ENCODE measurements at places on chromosomes 1 and 21. TPM values are rescaled to one million over a fixed set of nuclear protein-coding genes. Genes with fewer than 3 reads are reported as not detected.

- no peak overlapping the region for H3K27ac ChIP-seq
- peak; percentile 78 for DNase-seq
- H3K4me3 ChIP-seq, result no peak overlapping the region
- H3K36me3 ChIP-seq, result no peaks in the 10 kb centered on the region
- H3K27me3 ChIP-seq, result peaks cover 4% of the 10 kb centered on the region
These were observed 7.7 kb downstream of the PADI1 start for GRCh38 chr1:17212487-17213121.

DNA sequence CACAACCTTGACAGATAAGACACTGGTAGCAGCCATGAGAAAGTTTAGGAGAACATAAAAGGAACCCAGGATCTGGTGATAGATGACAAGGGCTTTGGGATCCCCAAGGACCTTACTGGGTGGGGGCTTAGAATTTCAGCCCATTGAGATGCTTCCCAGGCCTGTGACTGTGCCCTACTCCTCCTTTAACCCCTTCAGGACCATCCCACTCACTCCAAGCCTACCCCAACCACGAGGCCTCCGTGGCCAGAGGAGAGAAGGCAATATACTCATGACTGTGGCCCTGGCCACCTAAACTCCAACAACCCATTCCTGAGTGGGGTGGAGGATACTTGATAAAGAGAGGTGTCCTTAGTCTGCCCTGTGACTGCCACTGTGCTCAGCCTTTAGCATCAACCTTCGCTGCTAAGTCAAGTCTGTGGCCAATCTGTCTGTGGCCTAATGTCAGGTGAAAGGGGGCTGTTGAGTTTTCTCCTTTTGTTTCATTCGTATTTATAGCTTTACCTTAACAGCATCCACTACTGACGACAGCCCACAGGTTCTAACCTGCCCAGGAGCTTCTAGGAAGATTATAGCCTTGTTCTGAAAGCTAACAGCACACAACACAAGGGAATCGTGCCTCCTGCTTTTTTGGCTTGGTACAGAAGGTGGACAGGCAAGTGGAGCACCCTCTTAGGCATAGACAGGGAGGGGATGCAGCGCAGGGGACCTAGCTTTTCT is 16.9 kb upstream of the BCAR3 start:
- H3K36me3 ChIP-seq, result no peaks in the 10 kb centered on the region
- DNase-seq, result no peak
- H3K27me3 ChIP-seq, result peaks cover 2% of the 10 kb centered on the region
- no peak overlapping the region for H3K4me3 ChIP-seq

DNA sequence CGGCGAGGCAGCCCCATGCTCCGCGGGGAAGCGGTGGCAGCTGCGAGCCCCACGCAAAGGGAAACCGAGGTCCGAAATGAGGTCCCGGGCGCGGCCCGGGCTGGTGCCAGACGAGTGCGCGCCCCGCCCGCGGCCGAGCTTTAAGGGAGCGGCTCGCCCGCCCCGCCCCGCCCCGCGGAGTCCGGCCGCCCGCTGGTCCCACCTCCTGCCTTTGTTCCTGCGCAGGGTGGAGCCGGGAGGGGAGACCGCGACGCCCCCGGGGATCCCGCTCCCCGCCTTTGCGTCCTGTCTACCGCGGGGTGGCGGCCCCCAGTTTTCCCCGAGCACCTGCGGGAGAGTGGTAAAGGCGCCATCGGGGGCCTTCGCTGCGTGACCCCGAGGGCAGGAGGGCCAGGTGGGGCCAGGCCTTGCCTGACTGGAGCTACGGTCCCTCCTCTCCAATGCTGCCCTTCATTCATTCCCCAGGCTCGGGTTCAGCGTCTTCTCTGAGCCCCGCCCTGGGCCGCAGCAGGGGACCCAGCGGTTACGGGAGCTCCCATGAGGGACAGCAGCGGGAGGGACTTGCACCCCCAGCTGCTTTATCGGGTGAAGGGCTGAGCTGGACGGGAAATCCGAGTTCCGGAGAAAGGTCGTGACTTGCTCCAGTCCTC is at the start of gene HES2:
Gene HES2 (minus strand): TSS at position 116 of the 650 bp plus-strand sequence. CDS start 99 bp downstream, at position 17.
- H3K4me3 ChIP-seq, result peak within 1 kb of the TSS; percentile 7
- H3K4me1 ChIP-seq, result peaks cover 4% of the 10 kb centered on the region
- H3K36me3 ChIP-seq, result no peaks in the 10 kb centered on the region
- peaks cover 81% of the 10 kb centered on the region for H3K27me3 ChIP-seq
- H3K27ac ChIP-seq, result no peak within 1 kb of the TSS

FH gene
- 84.6 TPM for polyA plus RNA-seq

DNA sequence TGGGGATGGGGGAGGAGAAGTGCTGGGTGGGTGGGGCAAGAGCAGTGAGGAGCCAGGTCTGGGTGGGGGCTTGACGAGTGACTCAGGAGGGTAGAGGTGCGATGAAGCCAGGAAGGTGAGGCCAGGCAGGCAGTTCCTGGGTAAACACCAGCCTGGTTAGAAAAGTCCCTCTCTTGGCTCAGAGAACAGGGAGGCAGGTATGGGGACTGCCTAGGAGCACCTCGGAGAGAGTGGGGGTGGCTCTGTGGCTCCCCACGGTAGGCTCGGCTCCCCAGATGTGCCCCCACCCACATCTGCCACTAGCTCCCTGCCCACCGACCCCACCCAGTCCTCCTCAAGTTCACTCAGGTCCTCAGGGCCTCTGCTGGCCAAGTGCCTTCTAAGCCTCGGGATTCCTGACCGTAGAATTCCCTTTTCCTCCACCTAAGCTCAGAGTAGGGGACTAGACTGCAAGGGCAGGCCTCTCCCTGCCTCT is 1.2 kb downstream of the HSPG2 start:
- no peaks in the 10 kb centered on the region for H3K36me3 ChIP-seq
- no peak for DNase-seq
- H3K4me1 ChIP-seq, result peaks cover 3% of the 10 kb centered on the region
- no peaks in the 10 kb centered on the region for H3K27me3 ChIP-seq
- H3K27ac ChIP-seq, result peak overlapping the region; percentile 81
- H3K4me3 ChIP-seq, result peak overlapping the region; percentile 9

DNA sequence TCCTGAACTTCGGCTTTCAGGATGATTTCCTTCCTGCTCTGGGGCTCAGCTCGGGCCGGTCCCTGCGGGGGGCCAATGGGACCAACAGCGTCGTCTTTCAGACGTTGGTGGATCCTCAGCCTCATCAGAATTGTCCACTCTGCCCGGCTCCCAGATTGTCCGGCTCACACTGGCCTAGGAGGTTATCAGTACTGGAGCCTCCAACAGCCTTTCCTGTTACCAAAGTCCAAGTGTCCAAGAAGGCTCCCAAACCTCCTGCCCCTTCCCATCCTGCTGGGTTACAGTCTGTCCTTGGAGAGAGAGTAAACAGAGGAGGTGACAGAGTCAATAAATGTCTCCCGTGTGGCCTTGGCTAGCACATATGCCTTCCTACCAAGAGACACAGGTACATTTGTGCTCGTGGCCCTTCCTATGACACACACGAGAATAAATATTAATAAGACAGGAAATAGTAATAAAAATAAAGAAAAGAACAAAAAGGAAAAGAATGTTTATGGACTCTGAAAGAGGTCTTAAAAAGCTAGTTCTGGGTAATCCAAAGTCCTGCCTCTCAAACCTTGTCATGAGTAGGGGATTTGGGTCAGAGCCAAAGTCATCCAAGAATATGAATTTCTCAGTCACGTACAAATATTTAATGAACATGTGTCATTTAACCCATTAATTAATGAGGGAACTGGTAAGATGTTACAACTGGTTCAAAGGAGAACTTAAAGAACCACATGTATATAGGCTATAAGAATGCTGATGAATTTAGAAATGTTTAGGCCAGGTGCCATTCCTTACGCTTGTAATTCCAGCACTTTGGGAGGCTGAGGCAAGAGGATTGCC is 80.8 kb upstream of the SLC2A1 start:
- H3K27ac ChIP-seq, result no peak overlapping the region
- H3K36me3 ChIP-seq, result no peaks in the 10 kb centered on the region
- H3K27me3 ChIP-seq, result no peaks in the 10 kb centered on the region
- peaks cover 2% of the 10 kb centered on the region for H3K4me1 ChIP-seq

- H3K4me1 ChIP-seq, result peaks cover 34% of the 10 kb centered on the region
- peak overlapping the region; percentile 44 for H3K4me3 ChIP-seq
- H3K27me3 ChIP-seq, result peaks cover 24% of the 10 kb centered on the region
- peak; percentile 64 for DNase-seq
- no peak overlapping the region for H3K27ac ChIP-seq
These were observed 742 bp downstream of the ARTN start for GRCh38 chr1:43934101-43934985.

LCE6A gene
- not detected for polyA plus RNA-seq

TMPRSS15 gene
- 27.0 TPM for polyA plus RNA-seq

DNA sequence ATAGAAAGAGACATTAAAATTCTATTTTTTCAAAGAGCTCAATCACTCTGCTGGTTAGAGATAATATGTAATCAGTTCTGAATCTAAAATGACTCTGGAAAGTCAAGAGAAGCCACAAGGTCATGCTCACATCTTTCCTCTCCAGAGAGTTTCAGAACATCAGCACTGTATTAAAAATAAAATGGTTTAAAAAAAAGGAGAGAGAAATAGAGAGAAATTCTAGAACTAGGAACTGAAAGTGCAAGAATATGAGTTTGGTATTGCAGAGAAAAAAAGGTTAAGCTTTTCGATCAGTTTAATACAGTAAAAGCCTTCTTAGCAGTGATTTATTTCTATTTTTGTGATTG is 44.0 kb upstream of the DIPK1A start:
- no peaks in the 10 kb centered on the region for H3K36me3 ChIP-seq
- peaks cover 3% of the 10 kb centered on the region for H3K4me1 ChIP-seq
- H3K4me3 ChIP-seq, result no peak overlapping the region
- no peak overlapping the region for H3K27ac ChIP-seq
- no peak for DNase-seq

DNA sequence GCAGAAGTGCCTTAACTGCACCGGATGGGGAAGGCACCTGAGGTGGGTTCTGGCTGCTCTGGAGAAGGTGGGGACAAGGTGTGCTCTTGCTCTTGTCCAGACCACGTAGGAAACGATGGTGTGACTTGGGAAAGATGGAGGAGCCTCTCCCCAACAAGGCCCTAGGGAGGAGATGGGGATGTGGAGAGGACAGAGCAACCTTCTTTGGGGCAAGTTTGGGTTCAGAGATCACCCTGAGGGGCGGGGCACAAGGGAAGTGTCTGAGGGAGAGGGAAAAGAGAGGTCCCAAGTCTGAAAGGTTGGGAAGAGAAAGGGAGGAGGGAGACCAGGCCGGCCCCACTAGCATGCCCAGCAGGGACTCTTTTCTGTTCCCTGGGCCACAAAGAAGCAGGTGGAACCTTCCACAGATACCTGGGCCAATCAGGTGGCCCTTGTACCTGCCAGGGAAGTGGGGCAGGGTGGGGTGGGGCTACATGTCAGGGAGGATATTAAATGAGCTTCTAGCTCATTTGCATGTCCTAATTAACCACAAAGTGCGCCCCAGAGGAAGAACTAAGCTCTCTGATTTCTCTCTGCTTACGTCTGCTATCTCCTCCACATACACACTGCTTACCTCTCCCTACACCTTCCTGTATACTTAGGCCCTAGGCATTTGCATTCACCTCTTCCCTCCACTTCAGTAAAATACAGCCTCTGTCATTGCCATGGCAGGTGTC is 15.9 kb downstream of the INKA2 start:
- DNase-seq, result no peak
- no peak overlapping the region for H3K4me3 ChIP-seq
- H3K36me3 ChIP-seq, result no peaks in the 10 kb centered on the region
- H3K27ac ChIP-seq, result no peak overlapping the region
- H3K27me3 ChIP-seq, result no peaks in the 10 kb centered on the region

- no peak for DNase-seq
- no peak overlapping the region for H3K27ac ChIP-seq
- no peak overlapping the region for H3K4me3 ChIP-seq
- H3K4me1 ChIP-seq, result no peaks in the 10 kb centered on the region
- peaks cover 8% of the 10 kb centered on the region for H3K27me3 ChIP-seq
These were observed 10.0 kb downstream of the WNT3A start for GRCh38 chr1:228016653-228017355.

DNA sequence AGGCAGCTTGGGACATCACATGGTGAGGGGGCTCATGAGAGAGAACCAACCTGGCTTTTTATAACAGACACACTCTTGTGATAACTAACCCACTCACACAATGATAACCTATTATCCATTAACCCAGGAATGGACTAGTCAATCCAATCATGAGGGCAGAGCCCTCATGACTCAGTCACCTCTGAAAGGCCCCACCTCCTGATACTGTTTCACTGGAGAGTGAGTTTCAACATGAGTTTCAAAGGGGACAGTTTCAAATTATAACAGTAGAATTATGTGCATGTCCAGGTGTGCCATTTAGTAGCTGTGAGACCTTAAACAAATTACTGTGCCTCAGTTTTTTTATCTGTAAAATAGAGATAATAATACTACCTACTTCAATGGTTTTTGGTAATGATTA is 47.6 kb upstream of the PPP2R5A start:
- H3K4me3 ChIP-seq, result no peak overlapping the region
- H3K4me1 ChIP-seq, result peaks cover 2% of the 10 kb centered on the region
- DNase-seq, result peak; percentile 86
- no peaks in the 10 kb centered on the region for H3K27me3 ChIP-seq

SEC22B gene
- 37.9 TPM for polyA plus RNA-seq

GRCh38 chr21:38929142-38929541 is 123.4 kb downstream of the ETS2 start:
- H3K27me3 ChIP-seq, result no peaks in the 10 kb centered on the region
- H3K36me3 ChIP-seq, result no peaks in the 10 kb centered on the region
- H3K4me1 ChIP-seq, result peaks cover 6% of the 10 kb centered on the region

- no peak for DNase-seq
- H3K36me3 ChIP-seq, result no peaks in the 10 kb centered on the region
- no peak overlapping the region for H3K4me3 ChIP-seq
These were observed 96.8 kb upstream of the TMEM51 start for GRCh38 chr1:15056515-15057285.

DNA sequence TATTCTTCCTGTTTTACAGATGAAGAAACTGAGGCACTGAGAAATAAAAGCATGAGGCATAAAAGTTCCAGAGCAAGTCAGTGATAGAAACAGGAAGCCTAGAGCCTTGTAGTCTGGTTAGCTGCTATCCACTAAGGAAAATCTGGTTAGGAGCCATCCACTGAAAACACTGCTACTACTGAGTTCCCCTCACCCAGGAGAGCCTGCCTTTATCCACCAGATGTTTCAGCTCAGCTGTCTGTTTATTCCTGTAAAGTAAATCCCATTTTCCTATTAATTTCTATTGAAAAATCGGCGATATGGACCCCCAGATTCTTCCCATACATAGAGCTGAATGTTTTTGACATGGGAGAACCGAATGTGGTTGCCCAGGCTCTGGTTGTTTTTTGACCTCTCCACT is 63.7 kb upstream of the LMO4 start:
- peaks cover 3% of the 10 kb centered on the region for H3K27me3 ChIP-seq
- H3K36me3 ChIP-seq, result no peaks in the 10 kb centered on the region
- H3K27ac ChIP-seq, result no peak overlapping the region
- H3K4me3 ChIP-seq, result no peak overlapping the region
- DNase-seq, result no peak
